ENCODE measurements at places on chromosomes 7 and 10.

- DNase-seq = no peak
These were observed 23.2 kb downstream of the LIMK1 start for GRCh38 chr7:74106846-74107245.

GRCh38 chr7:150520145-150520544 lies 5.5 kb downstream of the GIMAP7 start:
- peak; percentile 57 for DNase-seq

- no peak for DNase-seq
These were observed 114.2 kb downstream of the TES start for GRCh38 chr7:116324582-116324981.

- no peak for DNase-seq
These were observed 133.8 kb downstream of the C10orf90 start for GRCh38 chr10:126536656-126537055.

DNA sequence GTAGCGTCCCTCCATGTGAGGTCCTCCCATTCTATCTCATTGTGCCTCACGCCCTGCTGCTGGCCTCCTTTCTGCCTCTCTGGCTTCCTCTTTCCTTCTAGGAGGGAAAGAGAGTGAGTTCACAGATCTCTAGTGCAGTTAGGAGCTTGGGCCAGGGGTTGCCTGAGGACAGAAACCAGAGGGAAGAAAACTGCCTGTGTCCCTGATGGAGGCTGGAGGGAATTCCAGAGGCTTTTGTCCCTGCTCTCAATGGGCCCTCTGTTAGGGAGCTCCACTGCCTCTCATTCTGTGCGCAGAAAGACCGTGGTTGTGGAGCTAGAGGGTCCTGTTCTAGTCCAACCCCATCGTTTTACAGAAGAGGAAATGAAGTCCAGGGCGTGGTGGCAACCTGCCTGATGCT lies 4.6 kb downstream of the MARVELD1 start:
- DNase-seq = no peak
